Activated CD8-positive, alpha-beta memory T cell treated with anti-CD3 and anti-CD28 coated beads for 4 hours (primary cell): ENCODE measurements at places on chromosomes 1 and 21.
A peak's percentile ranks its signal among the peaks of the same experiment; 100 is the strongest.

DNA sequence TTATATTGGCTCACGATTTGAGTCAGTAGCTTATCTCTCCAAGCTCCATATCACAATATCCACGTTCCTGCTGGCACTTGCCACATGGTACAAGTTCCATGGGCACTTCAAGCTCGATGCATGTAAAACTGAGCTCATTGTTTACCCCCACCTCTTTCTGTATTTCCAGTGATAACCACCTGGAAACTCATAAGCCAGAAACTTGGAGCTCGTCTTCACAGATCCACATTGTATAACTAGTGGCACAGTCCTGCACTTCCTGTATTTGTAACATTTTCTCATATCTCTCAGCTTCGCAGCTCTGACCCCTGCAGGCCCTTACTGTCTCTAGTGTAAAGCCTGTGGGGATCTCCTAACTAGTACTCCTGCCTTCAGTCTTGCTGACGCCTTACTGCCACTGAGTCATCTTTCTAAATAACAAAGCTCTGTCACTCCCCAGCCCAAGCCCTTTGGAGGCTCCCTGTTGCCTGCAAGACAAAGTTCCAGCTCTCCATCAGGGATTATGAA lies 6.5 kb upstream of the C2CD4D start:
- no peak for DNase-seq

DNA sequence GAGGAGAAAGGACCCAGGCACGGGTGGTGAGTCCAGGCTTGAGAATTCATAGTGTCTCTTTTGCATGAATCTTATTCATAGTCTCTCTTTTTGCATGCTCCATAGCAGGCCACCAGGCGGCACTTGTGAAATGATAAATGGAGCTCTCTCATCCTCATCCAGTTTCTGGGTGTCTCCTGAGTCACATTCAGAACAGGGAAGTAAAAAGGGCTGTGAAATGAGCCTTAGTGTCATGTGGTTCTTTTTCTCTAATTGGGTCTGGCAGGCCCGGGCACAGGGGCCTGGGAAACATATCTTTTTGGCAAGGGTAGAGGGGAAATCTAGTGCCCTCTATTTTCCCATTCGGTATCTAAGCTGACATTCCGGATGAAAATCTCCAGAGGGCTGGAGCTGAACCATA lies 19.1 kb upstream of the NCF2 start:
- no peak for DNase-seq

DNA sequence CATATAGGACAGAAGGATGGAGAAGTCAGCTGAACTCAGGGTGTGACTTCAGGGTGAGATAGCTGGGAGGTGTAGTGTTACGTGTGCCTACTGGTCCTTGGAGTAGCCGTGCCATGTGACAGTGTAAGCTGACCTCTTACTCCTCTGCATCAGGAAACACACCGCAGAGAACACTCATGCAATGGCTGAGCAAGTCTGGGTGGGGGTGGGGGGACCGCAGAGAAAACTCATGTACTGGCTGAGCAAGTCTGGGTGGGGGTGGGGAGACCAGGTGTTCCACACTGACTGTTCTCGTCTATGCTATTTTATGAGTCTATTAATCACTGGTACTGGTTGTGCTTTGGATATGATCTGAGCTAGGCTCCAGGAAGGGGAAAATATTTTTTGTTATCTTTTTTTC lies 233.1 kb downstream of the PAPPA2 start:
- DNase-seq = no peak

DNA sequence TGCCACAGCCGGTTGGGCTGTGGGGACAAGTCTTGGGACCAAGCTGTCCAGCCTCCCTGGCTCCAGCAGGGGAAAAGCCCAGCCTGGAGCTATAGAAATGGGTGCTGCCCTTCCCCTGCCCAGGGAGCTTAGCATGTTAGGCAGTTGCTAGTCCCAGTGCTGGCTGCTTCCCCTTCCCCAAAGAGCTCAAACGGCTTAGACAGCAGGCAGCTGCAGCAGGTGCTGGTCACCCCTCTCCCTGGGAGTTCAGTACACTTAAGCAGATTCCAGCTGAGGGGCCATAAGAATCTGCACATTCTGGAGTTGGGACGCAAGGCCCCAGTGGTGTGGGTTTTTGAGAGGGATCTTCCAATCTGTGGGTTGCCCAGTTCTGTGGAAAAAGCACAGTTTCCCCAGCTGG lies 11.1 kb upstream of the REG4 start:
- DNase-seq = no peak

DNA sequence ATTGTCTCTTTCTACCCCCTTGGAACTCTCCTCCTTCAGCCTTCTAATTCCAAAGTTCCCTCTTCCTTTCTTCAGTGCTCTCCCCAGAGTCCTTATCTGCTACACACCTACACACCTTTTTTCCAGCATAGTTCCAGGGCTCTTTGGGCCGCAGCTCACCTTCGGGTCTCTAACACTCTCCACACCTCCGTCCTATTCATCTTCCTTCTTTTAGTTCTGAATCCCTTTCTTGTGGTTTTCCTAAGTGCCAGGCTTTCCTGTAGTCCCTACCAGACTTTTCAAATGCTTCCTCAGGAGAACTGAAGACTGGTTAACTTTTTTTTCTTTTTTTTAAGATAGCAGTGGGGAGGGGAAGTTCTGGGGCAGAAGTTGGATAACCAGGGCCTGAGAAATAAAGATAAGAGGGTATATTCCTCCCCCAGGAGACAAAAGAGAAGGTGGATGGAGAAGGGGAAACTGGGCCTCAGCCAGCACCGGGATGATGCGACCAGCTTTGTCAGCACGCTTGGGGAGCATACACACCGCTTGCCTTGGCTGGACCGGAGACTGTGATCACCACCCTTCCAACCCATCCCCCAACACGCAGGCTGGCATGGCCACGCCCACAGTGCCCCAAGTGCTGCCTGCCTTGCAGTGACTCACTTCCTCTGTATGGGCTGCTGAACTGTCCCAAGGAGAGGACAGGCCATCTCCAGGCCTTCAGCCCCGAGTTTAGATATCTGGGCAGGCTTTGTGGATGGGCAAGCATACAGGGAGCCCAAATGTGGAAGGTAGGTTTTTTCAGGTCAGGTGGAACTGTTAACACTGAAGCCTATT lies 2.5 kb upstream of the CERS2 start:
- peak; percentile 54 for DNase-seq

GRCh38 chr1:60126723-60127122 lies 53.2 kb upstream of the C1orf87 start:
- no peak for DNase-seq

- DNase-seq = no peak
Observed at GRCh38 chr1:241591317-241591716, 48.9 kb downstream of the CHML start.

DNA sequence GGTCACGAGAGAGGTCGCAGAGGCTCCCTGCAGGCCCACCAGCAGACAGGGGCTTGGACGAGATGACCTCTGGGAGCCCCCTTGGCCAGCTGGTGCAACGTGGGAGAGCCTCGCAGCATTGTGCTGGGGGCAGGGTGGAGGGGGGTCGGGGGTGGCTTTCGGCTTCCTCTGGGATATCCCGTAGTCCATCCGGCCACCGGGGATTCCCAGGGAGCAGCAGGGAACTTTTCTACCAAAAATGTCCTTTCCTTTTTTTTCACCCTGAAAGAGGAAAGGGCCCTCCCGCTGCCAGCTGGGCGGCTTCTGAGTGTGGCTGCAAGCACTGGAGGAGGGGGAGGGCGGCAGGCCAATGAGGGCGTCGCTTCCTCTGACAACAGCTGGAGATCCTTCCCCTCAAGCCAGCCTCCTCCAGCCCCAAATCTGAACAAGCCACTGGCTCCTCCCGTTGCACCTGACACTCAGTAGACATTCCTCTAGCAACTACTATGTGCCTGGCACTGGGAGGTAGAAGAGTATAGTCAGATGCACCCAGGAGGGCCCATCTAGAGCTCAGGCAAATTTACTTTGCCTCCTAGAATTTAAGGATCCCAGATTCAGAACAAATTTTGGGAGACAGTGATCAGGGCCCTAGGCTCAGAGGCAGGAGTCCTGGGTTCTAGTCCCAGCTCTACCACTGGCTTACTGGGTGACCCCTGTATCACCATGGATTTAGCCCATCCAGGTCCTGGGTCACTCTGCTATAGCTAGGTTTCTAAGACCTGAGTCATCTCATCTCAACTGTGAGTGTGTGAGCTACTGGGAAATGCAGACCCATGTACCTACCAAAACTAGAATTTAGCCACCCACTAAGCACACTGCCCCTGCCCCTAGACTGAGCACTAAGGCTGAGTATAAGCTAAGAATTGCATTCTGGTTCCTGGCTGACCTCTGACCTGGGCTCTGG lies 2.7 kb downstream of the MOB3C start:
- no peak for DNase-seq
